ENCODE measurements at places on chromosomes 12 and 14.
A peak's percentile ranks its signal among the peaks of the same experiment; 100 is the strongest.

DNA sequence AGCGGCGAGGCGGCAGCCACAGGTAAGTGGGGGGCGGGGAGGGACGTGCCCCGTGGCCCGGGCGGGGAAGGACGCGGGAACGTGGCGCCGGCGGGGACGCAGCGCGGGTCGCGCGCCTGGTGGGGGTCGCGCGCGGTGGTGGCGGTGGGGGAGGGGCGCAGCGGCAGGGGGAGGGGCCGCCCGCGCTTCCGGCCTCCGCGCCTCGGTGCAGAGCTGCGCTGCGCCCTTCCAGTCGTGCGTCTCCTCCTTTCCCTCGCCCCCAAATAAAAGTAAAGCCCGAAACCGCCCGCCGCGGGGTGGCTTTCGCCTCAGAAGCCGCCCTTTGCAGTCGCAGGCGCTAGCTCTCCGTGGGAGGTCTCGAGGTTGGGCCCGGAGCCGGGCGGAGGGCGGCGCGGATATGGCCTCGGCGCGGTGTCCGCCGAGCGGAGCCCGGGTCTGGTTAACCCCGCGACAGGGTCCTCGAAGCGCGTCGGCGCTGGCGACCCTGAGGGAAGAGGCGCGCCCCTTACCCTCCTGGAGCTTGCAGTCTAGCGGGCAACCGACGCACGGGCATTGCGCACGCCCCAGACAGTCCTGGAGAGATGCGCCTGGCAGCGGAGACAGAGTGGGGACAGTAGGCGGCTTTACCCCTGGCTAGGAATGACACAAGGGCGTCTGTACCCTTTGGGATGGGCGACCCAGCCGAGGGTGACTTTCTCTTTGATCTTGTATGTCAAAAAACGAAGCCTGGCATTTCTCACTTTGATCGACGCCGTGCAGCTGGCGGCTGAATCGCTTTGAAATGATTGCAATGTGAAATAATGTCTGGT, 589 bp downstream of the ATF1 start:
- DNase-seq, result peak; percentile 36

DNA sequence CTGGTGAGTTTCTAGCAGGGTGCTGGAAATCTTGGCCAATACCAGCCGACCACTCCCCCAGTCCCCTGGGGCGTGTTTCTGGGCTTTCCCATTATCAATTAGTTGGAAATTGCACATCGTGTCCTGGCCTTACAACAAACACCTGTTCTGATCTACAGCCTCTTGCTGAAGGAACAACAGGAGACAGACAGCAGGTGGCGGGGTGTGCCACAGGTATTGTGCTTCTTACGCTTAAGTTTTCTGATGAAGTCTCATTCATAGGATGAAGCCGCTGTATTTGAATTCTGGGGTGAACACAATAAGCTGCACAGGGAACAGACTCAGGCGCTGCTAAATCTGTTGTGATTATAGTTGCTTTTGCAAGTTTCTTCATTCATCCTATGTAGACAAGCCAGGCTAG, 703 bp downstream of the HIGD1C start:
- no peak for DNase-seq

GRCh38 chr12:110349514-110350151, 53.9 kb downstream of the ANAPC7 start:
- DNase-seq, result no peak

- DNase-seq, result no peak
These were observed 180.6 kb upstream of the PRMT8 start for GRCh38 chr12:3310271-3311026.

- no peak for DNase-seq
These were observed 28.3 kb downstream of the DUSP16 start for GRCh38 chr12:12534166-12534866.

DNA sequence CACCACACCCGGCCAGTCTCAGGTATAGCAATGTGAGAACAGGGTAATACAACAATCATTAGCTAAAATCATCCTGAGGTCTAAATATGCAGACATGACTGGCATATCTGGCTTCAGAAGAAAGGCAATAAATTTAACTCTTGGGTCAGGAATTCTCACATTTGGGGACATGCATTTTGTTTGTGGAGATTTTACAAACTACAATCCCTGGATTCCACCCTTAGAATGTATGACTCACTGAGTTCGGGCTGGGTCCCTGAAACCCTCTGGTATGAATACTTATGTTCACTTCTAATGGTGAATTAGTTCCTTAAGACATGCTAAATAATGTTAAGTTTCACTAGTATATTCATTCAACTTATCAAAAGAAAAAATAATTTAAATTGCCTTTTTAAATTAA, 98.9 kb upstream of the HMGA2 start:
- no peak for DNase-seq

- no peak for DNase-seq
These were observed 67.3 kb downstream of the DACT1 start for GRCh38 chr14:58705066-58705465.

GRCh38 chr12:9742661-9743060, 9.8 kb upstream of the CLECL1 start:
- no peak for DNase-seq

DNA sequence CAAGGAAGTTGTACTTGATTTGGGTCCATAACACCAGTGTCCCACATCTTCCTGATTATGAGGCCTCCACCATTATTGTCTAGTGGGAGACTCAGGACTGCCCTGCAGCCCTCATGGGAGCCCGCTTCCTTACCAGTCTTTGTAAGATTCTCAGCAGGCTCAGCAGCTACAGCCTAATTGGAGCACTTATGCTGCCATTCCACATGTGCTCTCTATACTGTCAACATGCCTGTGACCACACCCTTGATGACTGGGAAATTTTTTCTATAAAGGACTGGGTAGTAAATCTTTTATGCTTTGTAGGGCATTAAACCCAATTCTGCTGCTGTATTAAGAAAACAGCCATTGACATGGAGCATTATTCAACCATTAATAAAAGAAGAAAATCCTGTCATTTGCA, 145.5 kb upstream of the IGF1 start:
- no peak for DNase-seq

- no peak for DNase-seq
These were observed 10.7 kb downstream of the BICD1 start for GRCh38 chr12:32117316-32117715.

DNA sequence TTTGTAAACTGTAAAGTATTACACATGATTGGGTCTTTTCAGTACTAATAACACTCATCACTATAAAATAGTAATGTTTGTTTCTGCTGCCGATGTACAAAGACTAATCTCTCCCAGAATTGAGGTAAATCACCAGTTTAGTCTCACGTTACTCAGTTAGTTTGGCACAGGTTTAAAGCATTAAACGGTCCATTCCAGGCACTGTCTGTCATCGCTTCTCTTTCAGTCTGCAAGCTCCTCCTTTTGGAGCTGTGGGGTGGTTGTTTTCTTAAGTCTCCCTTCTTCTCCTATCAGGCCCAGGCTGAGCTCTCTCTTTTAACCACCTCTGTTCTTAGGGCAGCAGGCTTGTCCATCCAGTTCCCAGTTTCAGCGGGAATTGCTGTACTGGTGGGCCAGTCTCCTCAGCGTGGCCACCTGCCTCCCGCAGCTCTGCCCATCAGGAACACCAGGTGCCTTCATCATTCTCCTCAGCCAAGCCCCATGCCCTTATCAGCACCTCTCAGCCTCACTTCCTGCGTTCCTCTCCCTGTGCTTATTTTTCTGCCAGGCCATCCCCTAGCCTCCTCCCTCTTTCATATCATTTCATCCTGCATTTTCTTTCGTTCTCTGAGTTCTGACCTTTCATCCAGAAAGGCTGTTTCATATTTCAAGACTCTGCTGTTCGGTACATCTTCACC, 149.0 kb downstream of the TGFB3 start:
- no peak for DNase-seq

DNA sequence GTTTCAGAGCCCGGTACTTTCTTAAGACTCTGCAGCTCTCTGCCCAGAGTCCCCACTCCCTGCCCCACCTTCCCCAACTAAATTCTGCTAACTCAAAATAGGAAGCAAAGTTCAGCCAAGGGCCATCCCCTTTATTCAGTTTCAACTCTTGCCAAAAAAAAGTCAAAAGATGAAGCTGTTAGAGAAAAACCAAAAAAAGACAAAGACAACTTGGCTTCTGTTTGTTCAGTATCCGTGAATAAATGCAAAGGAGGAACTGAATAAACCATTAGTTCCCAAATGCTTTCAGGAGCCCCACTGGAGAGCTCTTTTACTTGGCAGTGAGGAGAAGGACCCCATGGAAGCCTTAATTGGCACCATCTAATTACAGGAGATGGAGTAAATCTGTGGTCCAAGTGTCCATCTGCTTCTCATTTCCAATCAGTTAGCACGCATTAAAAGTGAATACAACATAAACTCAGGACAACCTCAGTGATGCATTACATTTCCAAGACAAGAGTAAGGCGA, 155.4 kb upstream of the GZMB start:
- DNase-seq, result no peak
